ENCODE measurements at places on chromosomes 7 and 10.

GRCh38 chr10:26216585-26217395, at the start of gene GAD2:
GAD2 (plus strand) TSS chr10:26216774; CDS start chr10:26216810, 36 bp downstream.
- DNase-seq, result no peak

DNA sequence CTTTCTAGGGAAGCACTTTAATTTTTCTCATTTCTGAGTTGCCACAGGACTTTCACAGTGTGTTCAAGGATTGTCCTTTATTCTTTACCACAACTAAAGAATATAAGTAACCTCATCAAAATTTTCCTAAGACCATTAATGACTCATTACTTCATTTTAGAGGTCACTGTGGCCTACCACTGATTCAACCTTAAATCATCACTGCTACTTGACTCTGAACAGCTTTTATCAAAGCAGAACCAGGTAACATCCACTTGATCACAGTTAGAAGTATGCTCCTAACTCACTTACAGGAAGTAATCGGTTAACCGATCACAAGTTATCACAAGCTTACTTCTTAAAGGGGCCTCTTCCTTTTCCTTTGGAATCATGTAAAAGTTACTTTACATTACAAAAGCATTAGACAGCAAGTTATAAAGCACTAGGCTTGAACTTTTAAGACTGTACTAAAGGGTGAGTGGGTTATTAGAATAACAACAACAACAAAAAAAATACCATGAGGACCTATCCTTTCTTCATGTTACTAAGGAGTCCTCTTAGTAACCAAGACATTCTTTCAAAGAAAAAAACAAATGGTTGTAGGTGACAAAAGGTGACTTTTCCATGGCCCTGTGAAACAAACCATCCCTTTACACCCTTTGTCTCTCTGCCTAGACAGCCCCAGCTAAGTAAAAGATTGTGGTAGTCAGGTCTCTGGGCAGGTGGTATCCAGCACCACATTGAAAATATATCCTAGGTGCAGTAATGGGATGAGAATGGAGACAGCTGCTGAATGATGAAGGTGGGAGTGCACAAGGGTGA, 40.0 kb upstream of the PDK4 start:
- DNase-seq, result no peak

GRCh38 chr10:46308666-46309450, 22.1 kb downstream of the ANTXRL start:
- DNase-seq, result no peak

DNA sequence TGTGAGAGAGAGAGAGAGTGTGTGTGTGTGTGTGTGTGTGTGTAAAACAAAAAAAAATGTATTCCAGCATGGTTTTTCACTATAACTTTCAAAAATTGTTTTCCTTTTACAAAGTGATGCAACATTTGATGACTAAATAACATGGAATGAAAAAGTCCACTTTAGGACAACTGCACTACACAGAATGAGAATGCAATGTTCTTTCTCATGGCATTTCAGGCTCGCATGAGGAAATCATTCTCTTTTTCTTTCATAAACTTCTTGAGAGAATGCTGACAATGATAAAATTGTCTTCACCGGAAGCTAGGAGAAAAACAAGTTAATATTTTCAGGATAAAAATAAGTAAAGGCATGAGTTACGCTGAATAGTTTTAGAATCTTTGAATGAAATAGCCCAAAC, 53.7 kb downstream of the SLC16A12 start:
- DNase-seq, result peak; percentile 81

DNA sequence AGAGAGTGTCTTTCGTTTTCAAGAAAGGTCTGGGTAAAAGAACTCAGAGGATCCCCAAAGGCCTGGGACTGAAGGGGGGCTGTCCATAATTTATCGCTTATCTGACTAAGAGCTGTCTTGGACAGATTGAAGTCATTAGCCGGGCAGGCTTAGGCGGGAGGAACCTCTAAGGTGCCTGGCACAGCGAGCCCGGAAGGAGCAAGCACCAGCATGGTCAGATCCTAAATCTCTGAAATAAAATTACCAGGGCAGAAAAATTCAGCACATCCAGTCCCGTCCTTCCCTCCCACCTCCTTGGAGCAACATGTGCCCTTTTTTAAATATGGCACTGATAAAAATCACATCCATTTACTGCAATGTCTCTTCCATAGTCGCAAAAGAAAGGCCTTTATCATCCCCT, 86.8 kb downstream of the FAM204A start:
- no peak for DNase-seq

DNA sequence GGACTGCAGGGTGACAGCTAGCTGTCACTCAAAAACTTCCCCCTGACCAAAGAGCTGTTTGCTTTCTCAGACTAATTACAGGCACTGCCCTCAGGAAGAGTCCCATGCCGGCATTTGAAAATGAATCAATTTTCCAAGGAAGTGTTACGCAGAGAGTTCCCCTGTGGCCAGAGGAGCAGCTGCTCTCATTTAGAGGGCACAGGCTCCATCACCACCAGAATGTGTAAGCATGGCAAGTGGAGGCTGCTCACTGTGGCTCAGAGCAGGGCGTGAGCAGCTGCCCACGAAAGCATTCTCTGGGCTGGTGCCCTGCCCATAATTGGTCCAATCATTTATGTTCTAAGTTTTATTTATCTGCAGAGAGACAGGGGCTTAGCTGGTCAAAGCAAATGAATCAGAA, 202.2 kb downstream of the RAMP3 start:
- no peak for DNase-seq

DNA sequence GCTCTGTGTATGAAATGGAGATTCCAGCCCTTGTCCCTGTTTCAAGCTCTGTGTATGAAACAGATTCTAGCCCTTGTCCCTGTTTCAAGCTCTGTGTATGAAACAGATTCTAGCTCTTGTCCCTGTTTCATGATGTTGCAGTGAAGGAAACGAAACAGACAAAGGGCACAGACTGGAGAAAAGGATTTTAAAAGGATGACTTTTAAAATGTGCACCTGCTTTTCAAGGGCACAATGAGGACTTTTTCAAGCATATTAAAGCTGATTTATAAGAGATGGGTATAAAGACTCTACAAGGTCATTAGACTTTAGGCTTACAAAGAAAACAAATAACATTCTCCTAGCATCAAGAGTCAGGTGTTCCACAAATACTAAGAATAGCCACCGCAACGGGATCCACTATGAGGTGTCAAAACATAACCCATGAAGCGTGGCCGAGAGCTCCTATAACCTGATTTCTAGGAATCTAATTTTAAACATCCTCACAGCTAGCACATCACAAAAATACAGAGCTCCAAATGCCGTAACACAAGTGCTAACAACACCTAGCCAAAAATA, 29.0 kb downstream of the DIP2C start:
- no peak for DNase-seq

DNA sequence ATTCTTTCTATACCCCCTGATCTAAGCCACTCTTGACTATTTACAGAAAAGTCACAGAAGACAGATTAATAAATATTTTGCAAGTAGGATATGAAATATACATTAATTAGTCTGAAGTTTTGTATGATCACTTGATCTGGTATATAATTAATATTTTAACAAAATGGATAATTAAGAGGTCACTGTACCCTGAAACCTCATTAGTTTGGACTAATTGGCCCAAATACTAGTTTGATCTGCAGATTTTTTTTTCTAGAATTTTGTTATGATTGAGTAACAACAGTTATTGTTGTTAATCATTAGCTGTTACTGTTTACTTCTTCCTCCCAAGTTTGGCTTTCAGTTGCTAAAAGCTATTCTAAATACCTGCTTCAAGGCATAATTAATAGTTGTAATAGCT, 2.7 kb downstream of the NHLRC2 start:
- no peak for DNase-seq

All from GM04504 (cell line).